ENCODE measurements at places on chromosomes 12 and 14.

DNA sequence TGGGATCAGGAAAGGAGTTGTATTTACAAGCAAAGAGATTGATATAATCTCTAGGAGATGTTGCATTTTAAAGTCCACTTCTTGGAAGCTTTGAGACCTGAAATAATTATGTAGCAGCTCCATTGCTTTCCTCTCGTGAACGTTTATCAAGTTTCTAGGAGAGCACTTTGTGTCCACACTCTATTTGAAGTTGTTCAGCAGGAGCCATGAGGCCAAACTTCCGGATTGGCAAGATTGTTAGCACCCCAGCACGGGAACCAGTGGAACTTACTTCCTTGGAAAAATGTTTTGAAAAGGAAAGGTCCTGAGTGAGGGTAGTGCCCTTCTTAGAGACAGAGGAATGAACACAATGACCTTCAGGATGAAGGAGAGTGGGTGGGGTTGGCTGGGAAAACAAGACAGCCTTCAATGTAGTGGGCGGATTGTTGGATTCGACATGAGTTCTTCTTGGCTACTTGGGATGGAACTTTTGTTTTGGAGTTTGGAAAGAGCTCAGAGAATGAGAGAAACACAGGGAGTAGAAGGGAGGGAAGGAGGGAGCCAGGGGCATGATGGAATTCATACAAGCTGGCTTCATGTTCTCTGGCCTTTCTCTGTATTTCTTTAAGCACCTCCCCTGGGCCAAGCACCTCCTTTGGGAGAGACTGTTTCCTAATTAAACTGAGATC lies 23.8 kb upstream of the CISTR start:
- H3K36me3 ChIP-seq: no peaks in the 10 kb centered on the region
- H3K4me3 ChIP-seq: no peak overlapping the region
- no peaks in the 10 kb centered on the region for H3K4me1 ChIP-seq
- H3K27ac ChIP-seq: no peak overlapping the region
- peaks cover 44% of the 10 kb centered on the region for H3K27me3 ChIP-seq

DNA sequence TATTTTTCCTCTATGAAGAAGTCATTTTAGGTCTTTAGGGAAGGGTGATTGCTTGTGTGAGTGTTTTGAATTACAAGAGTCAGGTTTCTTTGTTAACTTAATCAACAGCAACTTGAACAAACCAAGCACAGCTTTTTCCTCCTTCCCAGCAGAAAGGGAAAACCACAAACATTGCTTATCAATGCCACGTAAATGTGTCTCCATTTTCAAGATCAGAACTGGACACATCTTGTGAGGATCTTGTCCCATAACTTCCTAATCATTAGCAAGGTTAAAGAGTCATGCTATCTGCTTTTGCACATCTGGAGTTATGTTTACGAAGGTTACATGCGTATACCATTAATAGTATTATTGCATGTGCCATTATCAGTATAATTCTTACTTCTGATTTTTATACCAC lies 248.0 kb upstream of the FLRT2 start:
- no peak overlapping the region for H3K4me3 ChIP-seq
- DNase-seq: no peak
- no peaks in the 10 kb centered on the region for H3K36me3 ChIP-seq
- no peaks in the 10 kb centered on the region for H3K27me3 ChIP-seq
- no peaks in the 10 kb centered on the region for H3K4me1 ChIP-seq
- no peak overlapping the region for H3K27ac ChIP-seq

DNA sequence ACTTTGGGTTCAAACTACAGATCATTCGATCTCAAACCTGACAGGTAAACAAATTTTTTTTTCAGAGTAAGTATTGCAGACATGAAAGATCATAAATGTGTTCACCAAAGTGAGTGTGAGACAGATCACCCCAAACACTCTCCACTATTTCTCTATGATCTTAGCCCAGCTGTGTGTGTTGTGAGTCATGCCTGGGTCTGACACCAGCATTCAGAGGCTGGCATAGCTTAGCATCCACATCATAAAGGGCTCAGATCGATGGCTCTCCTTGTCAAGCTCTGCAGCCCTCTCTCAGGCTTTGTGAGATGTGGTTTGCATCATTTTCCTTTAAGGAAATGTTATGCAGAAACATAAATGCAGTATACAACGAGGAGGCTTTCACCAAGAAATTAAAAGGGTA lies 164.9 kb downstream of the ETV6 start:
- peaks cover 66% of the 10 kb centered on the region for H3K4me1 ChIP-seq
- H3K4me3 ChIP-seq: no peak overlapping the region
- H3K27me3 ChIP-seq: no peaks in the 10 kb centered on the region
- H3K27ac ChIP-seq: no peak overlapping the region
- no peak for DNase-seq

DNA sequence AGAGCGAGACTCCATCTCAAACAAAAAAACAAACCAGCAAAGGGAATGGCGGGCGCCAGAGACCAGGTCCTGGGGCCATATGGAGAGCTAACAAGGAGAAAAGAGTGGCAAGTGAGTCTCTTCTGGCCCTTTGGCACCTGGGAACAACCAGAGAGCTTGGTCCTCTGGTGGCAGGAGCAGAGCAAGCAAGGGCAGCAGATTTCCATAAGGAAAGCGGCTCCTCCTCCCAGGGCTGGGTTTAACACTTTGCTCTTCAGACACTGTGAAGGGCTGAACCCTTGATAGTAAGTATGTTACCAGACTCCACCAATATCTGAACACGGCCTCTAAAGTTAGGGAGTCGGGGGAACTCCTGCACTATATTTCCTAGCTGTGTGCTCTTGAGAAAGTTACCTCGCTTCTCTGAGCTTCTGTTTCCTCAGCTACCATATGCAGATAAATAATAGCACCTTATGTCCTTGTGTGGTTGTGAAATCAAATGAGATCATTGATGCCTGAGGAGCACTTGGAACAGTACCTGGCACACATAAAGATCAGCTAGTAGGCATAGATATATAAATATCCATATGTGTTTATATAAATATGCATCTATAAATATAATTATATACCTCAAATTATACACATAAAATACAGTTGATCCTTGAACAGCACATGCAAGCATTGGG lies 33.4 kb upstream of the PLEKHG6 start:
- H3K4me1 ChIP-seq: peaks cover 21% of the 10 kb centered on the region
- no peak overlapping the region for H3K4me3 ChIP-seq
- H3K27me3 ChIP-seq: peaks cover 54% of the 10 kb centered on the region
- H3K36me3 ChIP-seq: no peaks in the 10 kb centered on the region
- DNase-seq: no peak
- no peak overlapping the region for H3K27ac ChIP-seq

- no peak overlapping the region for H3K27ac ChIP-seq
- H3K4me1 ChIP-seq: no peaks in the 10 kb centered on the region
- peaks cover 2% of the 10 kb centered on the region for H3K27me3 ChIP-seq
- H3K4me3 ChIP-seq: no peak overlapping the region
These were observed 201.1 kb upstream of the TMEM260 start for GRCh38 chr14:56378475-56378877.

Data from activated T-cell treated with anti-CD3 and anti-CD28 coated beads, Interleukin-2, amount 50 U/mL, for 24 hours (primary cell).